HCEC 1CT (cell line): ENCODE measurements at places on chromosomes 6 and 20.

DNA sequence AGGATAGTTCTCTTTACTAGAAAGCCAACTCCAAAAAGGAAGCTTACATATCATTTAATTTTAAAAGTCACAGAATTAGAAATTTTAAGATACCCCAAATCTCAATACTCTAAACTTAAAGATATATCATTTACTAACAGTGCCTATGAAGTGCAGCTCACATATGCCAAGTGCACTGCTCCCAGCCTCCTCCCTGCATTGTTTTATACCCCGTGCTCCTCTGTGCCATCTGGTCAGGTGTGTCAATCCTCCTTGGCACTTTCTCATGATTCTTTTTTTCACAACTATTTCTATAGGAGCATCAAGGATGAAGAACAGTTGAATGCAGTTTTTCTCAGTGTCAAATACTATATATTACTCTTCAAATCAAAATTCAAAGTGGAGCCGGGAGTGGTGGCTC is 8.8 kb downstream of the MAP7 start:
- no peak for DNase-seq

GRCh38 chr20:37669062-37669772 is 24.6 kb upstream of the CTNNBL1 start:
- peak; percentile 13 for DNase-seq

GRCh38 chr20:62238569-62239277 is 402 bp downstream of the OSBPL2 start:
- no peak for DNase-seq

DNA sequence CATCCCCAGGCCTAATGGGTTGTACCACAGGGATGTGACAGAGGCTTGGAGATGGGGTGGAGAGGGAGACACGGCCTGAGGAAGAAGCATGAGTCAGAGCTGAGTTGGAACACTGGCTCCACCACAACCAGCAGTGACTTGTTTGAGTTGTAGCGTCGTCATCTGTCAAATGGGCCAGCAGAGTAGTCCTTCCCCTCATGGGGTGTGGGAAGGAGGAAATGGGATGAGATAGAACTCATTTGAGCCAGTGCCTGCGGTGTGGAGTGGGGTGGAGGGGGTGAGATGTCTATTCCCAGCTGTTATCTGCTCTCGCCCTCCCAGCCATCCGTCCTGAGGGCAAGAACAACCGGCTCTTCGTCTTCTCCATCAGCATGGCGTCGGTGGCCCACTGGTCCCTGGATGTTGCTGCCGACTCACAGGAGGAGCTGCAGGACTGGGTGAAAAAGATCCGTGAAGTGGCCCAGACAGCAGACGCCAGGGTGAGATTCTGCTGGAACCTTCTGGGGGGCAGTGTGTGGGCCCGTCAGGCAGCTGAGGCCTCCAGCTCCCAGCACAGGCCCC is 32.5 kb downstream of the PLCG1 start:
- peak; percentile 63 for DNase-seq

- DNase-seq: peak; percentile 95
These were observed 24.0 kb downstream of the CMTR1 start for GRCh38 chr6:37456816-37457560.

DNA sequence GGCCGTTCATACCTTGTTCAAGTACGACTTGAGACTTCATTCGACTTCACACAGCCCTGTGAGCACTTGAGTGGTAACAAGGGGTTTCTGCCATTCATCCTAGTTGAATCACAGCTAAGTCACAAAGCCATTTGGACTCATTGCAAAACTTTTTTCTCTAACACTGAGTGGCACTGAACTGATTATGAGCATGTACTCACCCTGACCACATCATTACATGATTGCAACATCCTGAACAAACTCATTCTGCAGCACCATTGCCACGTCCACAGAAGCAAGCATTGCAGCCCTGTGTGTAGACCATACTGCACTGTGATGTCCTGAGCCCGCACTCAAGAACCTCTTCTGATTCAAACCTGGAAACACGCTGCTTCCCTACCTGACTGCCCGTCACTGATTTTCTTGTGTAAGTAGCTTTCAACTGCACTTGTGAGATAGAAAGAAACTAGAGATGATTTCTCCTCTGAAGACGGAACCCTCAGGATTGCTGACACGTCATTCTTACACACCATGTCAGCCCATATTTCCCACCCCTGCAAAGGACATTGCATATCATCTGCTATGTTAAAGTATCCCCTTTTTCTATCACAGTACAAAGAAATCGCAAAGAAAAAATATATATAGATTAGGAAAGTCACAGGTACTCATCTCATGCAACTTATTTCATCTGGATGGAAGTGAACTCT is 81.6 kb downstream of the C6orf118 start:
- DNase-seq: peak; percentile 78

DNA sequence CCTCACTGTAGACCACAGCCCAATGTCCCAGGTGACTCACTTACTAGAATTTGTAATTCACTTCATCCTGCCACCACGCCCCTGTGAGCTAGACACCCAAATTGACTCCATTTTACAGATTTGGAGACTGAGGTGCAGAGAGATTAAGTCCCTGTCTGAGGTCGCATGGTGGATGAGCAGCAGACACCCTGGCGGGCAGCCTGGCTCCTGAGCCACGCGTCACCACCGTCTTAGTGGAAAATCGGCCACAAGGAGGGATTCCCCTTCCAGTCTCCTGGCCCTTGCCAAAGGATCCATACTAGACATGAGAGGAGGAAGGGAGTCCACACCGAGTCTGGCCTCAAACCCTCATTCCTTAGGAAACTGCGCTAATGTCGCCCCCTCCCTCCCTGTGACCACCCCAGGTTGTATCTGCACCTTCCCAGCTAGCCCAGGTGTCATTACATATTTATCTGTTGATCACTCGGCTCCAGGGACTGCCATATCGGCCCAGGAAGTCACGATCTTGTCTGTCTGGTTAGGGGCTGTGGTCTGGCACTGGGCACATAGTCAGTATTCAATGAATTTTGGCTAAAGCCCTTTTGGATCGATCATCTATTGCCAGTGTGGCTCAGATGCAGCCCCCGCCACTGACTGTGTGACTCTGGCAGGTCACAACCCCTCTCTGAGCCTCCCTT is 25.7 kb upstream of the PTGIS start:
- no peak for DNase-seq

DNA sequence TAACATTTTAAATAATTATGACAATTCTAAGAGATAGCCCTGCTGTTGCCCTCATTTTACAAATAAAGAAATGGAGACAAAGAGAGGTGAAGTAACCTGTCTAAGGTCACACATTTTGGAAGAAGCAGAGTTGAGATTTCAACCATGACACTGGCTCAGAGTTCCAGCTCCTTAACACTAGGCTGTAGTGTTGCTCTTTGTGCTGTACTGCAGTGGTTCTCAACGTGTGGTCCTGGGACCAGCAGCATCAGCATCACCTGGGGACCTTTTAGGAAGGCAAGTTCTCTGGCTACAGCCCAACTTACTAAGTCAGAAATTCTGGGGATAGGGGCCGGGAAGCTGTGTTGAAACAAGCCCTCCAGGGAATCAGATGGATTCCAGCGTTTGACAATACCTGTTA is 62.4 kb upstream of the FERMT1 start:
- DNase-seq: no peak

GRCh38 chr6:56017198-56017597 is 141.8 kb upstream of the BMP5 start:
- no peak for DNase-seq

DNA sequence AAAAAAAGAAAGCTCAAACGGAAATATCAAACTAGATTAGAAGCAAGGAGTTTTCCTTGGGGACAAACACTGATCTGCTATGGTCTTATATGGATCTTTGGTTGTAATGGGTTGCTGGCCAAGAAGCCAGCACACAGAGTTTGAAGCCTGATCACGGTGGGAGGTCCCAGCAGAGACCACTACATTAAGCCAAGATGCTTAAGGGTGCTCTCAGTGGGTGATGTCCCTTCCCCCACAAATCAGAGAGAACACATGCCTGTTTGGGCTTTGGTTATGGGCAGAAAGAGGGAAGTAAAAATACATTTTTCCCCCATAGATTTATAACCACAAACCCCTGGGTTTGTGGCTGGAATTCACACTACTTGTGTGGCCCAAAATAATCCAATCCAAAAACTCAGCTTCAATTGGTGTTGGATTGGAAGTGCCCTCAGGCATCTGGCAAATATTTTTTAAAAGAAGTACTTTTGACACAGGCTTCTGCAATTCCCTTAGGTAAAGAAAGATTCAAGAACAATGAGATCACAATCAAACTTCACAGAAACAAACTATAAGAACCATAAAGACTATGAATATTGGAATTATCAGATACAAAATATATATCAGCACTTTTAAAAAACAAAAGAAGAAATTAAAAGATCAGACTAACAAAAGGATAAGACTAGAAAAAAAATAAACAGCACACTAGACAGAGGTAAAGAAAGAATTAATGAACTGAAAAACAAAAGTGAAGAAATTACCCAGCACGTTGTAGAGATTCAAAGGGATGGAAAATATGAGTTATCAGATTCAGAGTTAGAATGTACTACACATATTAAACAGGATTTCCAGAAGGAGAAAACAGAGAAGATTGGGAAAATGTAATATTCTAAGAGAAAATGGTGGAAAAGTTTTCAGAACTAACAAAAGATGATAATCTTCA is 44.7 kb downstream of the ESF1 start:
- DNase-seq: no peak

DNA sequence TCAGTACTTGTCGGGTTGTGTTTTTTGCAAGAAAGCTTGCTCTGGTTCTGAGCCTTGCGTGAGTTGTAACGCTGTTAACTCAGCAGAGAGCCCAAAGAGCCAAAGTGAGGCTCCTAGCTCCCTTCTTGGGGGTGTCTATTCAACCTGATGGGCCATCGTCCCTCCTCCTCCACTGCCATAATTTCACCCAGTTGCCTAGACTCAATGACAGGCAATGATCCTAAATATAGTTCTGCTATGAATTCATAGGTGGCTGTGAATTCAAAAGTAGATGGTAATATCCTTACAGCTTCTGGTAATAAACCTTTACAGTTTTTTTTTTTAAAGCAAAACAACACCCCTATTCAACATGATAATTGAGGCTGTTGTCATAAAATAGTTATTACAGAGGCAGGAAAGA is 39.5 kb downstream of the GHRH start:
- DNase-seq: no peak

GRCh38 chr20:44271915-44272663 is 25.0 kb downstream of the GDAP1L1 start:
- no peak for DNase-seq

DNA sequence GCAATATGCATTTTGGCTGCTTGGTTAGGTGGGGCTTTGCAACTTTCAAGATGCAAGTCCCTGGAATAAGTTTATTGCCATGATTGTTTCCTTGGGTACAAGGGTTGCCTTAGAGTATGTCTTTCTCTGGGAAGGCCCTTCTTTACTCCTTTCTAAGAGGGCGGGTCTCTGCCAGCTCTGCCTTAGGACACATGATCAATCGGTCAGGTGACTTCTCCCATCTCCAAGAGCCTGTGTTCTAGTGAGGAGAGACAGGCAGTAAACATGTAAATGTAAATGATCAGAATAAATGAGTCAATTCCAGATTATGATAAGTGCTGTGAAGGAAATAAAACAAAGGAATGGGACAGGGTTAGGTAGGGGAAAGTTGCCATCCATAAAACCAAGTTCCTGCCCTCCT is 43.2 kb upstream of the BCAS1 start:
- no peak for DNase-seq

GRCh38 chr6:127952831-127953230 is 52.0 kb upstream of the THEMIS start:
- no peak for DNase-seq

GRCh38 chr20:50532221-50532620 is 22.0 kb downstream of the PTPN1 start:
- no peak for DNase-seq

DNA sequence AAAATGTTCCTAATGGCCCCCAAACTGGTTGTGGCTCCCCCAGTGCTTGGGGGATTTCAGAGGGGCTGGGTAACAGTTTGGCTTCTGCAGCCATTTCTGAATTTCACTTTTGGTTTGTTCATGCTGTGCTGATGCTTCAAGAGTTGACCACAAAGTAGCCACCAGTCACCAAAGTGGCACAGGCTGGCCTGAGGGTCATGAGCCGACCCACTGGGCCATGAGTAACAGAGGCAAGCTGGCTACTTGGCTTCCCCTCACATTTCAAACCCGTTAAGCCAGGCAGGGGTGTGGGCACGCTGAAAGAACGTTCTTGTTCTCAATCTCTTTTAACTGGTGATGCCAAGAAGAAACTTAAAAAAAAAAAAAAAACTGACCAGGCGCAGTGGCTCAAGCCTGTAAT is 15.1 kb upstream of the NXT1 start:
- no peak for DNase-seq
